ENCODE measurements at places on chromosomes 6 and 20.

DNA sequence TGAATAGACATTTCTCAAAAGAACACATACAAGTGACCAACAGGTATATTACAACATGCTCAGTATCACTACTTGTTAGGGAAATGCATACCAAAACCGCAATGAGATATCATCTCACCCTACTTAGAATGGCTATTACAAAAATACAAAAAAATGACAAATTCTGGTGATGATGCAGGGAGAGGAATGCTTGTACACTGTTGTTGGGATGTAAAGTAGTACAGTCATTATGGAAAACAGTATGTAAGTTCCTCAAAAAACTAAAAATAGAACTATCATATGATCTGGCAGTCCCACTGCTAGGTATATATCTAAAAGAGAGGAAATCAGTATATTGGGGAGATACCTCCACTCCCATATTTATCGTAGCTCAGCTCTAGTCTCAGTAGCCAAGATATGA, 10.9 kb upstream of the SLC17A5 start:
- no peak for DNase-seq

DNA sequence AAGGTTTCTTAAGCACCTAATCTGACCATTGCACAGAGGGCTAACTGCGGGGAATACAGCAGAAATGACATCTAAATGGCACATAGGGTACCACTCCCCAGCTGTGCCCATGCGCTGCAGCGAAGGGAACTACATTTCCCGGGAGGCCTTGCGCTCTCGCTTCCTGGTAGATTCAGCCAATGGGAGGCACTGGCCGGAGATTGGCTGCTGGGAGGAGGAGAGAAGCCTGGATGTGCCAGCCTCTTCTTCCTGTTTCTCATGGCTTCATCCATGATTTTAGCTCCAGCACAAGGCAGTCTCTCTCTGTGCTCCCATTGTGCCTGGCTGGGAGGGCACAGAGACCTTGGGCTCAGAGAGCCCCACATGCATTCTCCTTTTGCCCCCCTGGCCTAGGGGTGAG, 101.7 kb upstream of the FOXA2 start:
- no peak for DNase-seq

DNA sequence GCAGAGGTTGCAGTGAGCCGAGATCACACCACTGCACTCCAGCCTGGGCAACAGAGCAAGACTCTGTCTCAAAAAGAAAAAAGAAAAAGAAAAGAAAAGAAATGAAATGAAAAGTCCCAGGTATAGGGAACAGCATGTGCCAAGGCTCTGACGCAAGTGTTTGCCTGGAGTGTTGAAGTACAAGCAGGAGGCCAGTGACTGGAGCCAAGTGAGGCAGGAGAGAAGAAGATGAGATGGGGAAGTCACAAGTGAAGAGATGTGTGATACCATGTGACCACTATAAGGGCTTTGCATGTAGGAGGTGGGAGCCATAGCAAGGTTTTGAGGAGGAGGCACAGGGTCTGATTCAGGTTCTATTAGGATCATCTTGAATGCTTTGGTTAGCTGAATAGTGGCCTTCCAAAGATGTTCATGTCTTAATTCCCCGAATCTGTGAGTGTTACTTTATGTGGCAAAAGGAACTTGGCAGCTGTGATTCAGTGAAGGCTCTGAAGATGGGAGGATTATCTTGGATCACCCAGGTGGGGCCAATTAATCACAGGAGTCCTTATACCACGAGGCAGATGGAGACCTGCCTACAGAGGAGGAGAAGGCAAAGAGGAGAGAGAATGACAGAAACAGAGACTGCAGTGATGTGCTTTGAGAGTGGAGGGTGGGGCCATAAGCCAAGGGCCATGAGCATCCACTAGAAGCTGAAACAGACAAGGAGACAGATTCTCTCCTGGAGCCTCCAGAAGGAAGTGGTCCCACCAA, 91.1 kb upstream of the PTPN1 start:
- no peak for DNase-seq

- no peak for DNase-seq
Observed at GRCh38 chr6:30979141-30979540, 4.4 kb upstream of the MUC21 start.

DNA sequence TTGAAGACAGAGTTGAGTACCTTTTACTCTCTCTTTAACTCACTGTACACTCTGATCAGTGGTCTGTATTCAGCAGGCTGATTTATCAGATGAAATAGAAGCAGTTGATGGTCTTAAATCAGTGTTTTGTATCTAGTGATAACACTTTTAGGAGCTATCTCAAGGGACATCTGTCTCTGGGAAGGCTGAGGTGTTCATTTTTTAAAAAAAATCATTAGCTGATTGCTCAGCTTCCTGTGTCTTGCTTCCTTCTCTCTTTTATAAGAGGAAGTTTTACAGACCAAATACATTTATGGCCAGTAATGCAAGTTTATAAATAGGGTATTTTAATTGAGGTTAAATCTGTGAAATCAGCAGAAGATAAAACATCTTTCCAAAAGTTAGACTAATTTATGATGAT, 12.0 kb upstream of the CCDC170 start:
- DNase-seq = no peak

DNA sequence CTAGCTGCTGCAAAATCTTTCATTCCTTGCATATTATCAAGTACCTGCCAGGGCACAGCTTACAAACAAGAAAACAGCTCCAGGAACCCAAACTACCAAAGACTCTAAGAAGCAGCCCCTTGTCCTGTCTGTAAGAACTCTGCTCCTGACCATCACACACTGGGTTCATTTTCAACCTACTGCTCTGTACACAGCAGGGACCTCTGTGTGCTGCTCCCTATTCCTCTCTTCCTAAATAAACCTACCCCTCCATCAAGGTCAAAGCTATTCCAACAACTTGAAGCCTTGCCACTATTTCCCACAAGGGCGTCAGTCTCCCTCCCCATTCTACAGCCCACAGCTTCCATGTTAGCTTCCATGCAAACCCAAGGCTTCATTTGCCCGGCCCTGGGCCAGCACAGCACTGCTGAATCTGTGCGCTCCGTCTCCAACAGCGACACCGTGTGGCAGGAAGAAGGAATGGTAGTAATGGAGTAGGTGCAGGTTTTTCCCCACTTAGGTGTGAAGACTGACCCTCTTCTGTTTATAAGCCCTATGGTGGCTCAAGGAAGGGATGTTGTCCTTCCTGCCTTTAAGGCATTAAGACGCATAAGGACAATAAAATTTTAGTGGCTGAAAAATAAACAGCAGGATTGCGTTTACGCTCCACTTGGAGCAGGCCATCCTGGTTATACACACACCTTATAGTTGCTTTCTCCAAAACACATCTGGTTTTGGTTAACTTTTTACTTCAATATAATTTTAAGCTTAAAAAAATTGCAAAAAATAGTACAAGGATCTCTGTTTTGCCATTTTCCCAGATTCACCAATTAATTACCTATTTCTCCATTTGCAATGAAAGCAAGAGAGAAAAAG, 115.2 kb upstream of the NXT1 start:
- no peak for DNase-seq

- no peak for DNase-seq
Observed at GRCh38 chr20:56249244-56249955, 868 bp downstream of the MC3R start.

- DNase-seq = no peak
Observed at GRCh38 chr6:36692220-36692619, 5.4 kb upstream of the RAB44 start.

DNA sequence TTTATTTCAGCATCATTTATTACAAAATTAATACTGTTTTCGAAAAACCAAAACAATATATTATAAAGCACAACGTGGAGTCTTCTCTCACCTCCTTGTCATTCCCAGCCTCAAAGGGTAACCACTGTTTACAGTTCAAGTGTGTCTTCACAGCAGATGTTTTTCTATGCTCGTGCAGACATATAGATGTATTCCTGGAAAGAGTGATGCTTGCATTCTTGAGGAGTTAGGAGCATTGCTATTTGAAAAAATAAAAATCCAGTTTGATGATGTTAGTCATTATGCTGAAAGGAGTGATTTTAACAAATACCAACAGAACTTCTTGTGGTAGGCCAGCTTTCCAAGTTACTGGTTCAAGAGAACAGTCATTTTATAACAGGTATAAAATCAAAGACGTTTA, 234.9 kb downstream of the BCKDHB start:
- DNase-seq = peak; percentile 40

DNA sequence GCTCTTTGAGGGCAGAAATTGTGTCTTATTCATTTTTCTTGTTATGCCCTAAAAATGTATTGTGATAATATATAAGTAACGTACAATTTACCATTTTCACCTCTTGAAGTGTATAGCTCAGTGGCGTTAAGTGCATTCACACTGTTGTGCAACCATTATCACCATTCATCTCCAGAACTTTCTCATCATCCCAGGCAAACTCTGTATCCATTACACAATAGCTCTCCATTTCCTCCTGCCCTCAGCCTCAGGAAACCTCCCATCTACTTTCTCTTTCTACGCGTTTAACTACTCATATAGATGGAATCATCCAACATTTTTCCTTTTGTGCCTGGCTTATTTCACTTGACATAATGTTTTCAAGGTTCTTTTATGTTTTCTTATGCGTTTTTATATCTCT, 184.6 kb downstream of the ESR1 start:
- no peak for DNase-seq

GRCh38 chr6:108782179-108783041, 65.8 kb upstream of the ARMC2 start:
- peak; percentile 26 for DNase-seq

GRCh38 chr6:27977387-27977786, 20.3 kb downstream of the OR2B6 start:
- DNase-seq = no peak

GRCh38 chr20:44437497-44437896, 38.2 kb upstream of the TTPAL start:
- no peak for DNase-seq

GRCh38 chr20:45288376-45288775, 18.3 kb upstream of the RBPJL start:
- no peak for DNase-seq

- DNase-seq = no peak
Observed at GRCh38 chr20:14667226-14667625, 329.8 kb upstream of the FLRT3 start.

GRCh38 chr20:36118371-36118770, 36.2 kb upstream of the EPB41L1 start:
- no peak for DNase-seq

DNA sequence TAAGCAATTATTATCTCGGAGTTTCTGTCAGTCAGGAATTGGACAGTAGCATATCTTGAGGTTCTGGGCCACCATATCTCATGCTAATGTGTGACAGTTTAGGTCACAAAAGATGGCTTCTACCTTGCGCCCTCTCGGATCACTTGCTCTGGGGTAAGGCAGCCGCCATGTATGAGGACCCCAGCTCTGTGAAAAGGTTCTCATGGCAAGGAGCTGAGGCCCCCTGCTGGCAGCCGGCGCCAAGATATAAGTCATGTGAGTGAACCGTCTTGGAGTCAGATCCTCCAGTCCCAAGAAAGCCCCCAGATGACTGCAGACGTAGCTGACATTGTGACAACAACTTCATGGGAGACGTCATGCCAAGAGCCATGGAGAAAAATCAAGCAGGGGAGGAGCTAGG, 670.8 kb downstream of the KIF16B start:
- DNase-seq = no peak

- DNase-seq = peak; percentile 38
Observed at GRCh38 chr20:37797669-37798175, 103.9 kb downstream of the CTNNBL1 start.

- no peak for DNase-seq
Observed at GRCh38 chr6:144741659-144742058, 456.5 kb downstream of the UTRN start.

- DNase-seq = no peak
Observed at GRCh38 chr20:31605902-31606803, 1.1 kb downstream of the ID1 start.

GRCh38 chr6:85186546-85187175, 263.2 kb upstream of the NT5E start:
- no peak for DNase-seq

DNA sequence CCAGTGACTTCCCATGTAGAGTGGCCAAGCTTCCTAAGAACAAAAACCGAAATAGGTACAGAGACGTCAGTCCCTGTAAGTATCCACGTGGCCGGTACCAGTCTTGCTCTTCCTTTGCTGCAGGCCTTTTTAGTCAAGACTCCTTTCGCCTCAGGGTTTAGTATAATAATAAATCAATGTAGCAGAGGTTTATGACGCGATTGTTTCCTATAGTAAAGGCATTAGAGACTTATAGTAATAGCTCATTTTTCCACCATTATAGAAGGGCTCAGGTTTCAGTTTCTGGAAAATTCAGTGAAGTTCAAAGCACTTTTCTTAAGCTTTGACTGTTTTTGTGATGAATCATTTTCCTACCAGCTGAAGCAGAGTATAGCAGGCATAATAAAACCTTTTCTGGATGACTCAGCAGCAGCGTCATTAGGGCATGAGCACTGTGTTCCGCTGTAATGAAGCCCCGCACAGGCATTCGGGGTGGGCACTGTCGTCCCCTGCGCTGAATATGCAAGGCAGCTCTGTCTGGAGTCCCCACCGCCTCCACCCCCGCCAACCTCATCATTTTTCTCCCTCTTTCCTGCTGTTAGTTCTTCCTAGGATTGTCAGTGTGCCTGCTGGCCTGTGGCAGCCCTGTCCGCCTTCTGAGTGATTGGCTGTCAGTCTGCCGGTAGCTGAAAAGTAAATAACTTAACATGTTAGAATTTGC, 51.3 kb downstream of the PTPN1 start:
- DNase-seq = peak; percentile 75

GRCh38 chr6:80319196-80319595, 212.7 kb downstream of the BCKDHB start:
- DNase-seq = no peak

DNA sequence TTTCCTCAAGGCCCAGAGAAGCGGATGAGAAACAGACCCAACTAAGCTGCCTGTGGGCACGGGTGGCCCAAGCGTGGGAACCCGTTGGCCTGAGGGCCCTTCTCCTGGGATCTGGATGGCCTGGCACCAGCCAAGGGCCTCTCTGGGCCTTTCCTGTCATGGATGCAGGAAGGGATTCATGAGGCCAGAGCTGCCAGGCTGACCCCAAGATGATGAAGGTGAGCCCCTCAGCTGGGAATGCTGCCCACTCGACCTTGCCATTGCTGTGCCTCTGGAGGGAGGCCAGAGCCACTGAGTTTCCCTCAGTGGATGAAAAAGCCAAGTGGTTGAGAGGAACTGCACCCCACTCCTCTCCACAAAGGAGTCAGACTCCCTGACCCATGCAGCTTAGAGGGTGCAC, 171.2 kb downstream of the VEGFA start:
- DNase-seq = no peak

DNA sequence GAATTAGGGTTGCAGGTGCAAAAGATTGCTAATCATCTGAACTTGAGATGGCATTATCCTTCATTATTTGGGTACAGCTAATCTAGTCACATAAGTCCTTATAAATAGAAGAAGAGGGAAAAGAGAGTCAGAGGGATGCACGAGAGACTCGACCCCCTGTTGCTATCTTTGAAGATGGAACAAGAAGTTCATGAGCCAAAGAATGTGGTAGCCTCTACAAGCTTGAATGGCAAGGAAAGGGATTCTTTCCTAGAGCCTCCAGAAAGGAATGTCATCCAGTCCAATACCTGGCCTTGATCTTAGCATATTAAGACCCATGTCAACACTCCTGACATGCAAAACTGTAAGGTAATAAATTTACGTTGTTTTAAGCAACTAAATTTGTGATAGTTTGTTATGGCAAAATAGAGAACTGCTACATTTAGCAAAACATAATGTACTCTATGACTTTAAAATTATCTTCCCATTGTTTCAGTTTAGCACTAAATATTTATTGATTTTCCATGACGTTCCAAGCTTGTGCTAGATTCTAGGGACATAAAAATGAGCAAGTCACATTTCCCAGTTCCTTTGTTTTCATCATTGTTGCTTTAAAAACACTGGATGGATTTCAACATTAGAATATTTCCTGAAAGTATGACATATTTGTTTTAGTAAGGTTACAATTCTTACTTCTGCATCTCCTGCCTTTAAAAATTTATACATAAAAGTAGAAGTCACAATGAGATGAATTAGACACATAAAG, 12.7 kb downstream of the MANEA start:
- no peak for DNase-seq

All from brain pericyte (primary cell).